Right lobe of liver (tissue), 6 donors: ENCODE measurements at places on chromosomes 6 and 20. TPM values are rescaled to one million over a fixed set of nuclear protein-coding genes. Genes with fewer than 3 reads are reported as not detected.

TFAP2C gene
- total RNA-seq: not detected

TRIM15 gene
- 8.3 TPM for total RNA-seq

GSTA3 gene
- not detected for total RNA-seq

B3GALT4 gene
- total RNA-seq: 1.3 TPM

TUBB2B gene
- total RNA-seq: 2.9 TPM

RCAN2 gene
- 1.8 TPM for total RNA-seq

SEL1L2 gene
- total RNA-seq: not detected

LST1 gene
- total RNA-seq: 8.6 TPM

MANEA gene
- 26.3 TPM for total RNA-seq

ADAM33 gene
- total RNA-seq: 0.49 TPM

CDSN gene
- total RNA-seq: not detected

MACROD2 gene
- total RNA-seq: 5.5 TPM

MYCT1 gene
- 5.0 TPM for total RNA-seq
